Heart left ventricle (tissue), 16 donors: ENCODE measurements at places on chromosomes 5 and 9. TPM values are rescaled to one million over a fixed set of nuclear protein-coding genes. Genes with fewer than 3 reads are reported as not detected.

OBP2B gene
- not detected for polyA plus RNA-seq

CCNB1 gene
- 3.6 TPM for polyA plus RNA-seq

MACROH2A1 gene
- polyA plus RNA-seq, result 155 TPM

ANGPTL2 gene
- 19.4 TPM for polyA plus RNA-seq

OR1J2 gene
- polyA plus RNA-seq, result not detected

DNA sequence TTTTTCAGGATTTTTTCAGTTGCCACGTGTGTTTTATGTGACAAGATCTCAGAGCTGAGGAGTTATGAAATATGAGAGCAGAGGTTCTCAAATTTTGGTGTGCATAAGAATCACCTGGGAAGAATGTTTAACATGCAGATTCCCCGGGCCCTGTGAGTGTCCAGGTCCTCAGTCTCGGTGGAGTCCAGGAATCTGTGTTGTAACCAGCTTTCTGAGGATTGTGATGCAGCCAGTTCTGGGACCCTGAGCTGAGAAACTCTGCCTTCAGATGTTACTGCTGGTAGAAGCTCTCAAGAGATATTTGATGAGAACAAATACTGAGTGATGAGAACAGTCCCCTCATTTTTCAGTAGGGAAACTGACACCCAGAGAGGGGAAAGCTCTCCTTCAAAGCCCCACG lies 102.8 kb upstream of the SAP30L start:
- DNase-seq, result no peak

DNA sequence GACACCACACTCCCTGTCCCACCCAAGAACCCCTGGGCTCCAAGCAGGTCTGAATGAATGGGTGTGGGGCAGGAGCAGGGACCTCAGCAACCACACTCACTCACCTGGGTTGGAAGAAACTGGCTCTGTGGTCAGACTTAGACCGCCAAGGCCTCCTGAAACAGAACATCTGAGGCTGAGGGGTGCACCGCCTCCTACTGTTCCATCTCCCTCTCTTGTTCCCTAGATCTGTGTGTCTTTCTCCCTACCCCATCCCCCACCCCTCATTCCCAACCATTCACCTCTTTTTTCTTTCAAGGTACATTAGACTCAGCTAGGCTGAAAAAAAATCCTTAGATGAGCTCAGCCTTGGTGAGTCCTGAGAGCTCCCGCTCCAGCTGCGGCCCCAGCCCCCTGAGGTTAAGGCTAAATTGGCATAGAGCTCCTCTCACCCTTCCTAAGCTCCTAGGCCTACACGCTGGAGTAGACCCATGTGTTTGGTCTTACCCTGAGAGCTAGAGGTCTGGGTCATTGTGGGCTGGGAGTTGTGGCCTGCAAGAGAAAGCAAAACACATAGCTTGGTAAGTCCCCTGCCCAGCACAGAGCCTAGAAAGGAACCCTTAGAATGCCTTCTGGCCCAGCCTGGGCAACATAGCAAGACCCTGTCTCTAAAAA lies 4.8 kb downstream of the ECSCR start:
- DNase-seq, result no peak

DNA sequence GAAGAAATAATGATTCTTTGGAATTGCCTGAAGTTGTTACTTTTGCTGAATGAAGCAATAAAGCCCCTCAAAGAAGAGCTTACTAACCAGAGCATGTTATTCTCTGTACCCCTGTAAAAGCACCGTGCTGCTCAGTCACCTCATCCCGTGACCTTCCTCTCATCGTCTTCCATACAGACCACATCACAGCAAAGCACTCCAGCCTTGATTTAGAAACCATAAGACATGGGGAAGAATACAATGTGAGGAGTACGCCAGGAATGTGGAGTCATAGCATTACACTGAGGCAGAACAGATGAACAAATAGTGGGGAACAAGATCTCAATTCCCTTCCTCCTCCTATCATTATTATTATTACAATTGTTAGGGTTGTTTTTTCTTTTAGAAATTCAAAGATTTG lies 49.1 kb downstream of the ERAP1 start:
- no peak for DNase-seq

DNA sequence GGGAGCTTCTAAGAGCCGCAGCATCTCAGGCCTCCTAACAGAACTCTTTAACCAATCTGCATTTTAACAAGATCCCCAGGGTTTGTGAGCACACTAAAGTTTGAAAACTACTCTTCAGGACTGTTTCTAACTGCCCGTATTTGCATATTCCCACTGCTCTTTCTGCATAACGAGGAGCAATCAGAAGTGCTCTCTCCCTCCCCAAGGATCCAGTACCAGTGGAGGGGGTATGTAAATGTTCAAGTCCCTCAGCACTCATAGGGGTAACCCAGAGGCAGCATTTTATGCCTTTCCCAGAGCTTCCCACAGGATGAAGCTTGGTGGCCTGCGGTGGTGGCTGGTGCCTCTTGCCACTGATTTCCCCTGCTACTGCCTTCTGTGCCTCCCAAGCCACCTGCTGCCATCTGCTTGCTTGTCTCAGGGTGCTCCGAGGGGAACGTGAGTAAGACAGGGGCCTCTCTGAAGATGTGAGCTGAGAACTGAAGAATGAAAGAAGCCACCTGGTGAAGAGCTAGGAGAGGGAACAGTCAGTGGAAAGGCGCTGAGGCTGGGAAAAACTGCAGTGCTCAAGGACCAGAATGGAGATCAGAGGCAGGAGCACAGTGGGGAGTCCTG lies 30.0 kb upstream of the PPP1R2B start:
- DNase-seq, result no peak

DNA sequence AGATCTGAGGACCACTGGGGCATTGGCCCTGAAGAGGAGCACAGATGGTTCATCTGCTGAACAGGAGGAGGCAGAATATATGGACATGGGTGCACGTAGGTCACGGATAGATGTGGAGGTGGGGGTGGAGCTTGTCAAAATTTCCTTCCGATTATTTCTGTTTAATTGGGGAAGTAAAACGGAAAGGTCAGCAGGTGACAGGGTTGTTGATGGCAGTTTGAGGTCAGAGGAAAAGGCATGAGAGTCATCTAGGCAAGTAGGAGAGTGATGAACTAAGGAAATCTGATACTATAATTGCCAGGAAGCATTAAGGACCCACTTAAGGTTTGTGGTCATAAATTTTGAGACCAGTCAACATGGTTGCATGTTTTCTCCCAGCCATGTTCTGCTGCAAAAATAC lies 8.4 kb upstream of the FAM81B start:
- DNase-seq, result no peak

DNA sequence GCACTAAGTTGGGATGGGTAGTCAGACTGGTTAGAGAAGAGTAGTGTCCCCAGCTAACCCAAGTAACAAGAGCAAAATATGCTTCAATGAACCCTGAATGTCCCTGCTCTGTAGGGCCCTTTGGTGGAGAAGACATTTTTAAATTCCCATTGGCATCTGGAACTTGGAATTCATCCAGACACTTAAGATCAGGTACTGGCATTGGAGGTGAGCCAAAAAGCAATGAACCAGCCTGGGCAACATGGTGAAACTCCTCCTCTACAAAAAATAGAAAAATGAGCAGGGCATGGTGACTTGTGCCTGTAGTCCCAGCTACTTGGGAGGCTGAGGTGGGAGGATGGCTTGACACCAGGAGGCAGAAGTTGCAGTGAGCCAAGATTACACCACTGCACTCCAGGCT lies 58.9 kb upstream of the ZNF618 start:
- DNase-seq, result no peak

DNA sequence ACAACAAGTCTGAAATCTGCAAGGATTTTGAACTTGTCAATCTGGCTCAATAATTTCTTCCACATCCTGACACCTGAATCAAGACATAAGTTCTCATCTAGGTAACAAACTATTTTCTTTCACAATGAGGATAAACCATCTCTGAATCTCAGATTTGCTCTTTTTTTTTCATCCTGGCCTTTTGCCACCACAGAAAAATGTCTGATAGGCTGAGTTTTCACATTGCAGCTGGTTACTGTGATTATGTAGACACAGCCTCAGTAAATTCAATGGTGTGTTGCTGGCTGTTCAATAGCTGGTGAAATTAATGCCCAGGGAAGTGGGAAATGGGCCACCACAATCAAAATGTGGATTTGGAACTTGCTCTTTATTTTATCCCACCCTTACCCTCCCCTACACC lies 2.8 kb upstream of the ADRA1B start:
- no peak for DNase-seq

DNA sequence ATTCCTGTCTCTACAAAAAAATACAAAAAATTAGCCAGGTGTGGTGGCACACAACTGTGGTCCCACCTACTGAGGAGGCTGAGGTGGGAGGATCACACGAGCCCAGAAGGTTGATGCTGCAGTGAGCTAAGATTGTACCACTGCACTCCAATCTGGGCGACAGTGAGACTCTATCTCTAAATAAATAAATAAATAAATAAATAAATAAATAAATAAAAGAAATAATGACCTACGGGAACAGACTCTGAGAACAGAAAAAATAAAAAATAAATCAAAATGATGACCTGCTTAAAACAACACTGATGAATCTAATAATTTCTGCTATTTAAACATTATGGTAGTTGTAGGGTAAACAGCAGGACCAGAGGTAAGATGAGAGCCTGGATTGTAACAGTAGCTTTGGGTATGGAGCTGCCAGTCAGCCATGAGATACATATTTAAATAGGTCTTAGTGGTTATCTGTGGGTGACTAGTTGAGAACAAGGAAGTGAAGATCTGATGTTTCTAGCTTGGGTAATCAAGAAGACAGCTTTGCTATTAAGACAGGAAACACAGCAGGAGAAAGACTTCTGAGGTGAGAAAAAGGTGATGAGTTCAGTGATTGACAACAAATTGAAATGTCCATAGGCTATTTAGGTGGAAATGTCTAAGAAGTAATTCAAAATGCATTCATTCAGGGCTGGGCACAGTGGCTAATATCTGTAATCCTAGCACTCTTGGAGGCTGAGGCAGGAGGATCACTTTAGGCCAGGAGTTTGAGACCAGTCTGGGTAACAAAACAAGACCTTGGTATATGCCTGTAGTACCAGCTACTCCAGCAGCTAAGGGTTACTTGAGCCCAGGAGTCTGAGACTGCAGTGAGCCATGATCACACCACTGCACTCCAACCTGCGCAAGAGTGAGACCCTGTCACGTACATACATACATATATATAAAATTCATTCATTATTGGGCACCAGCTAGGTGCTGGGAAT lies 11.0 kb downstream of the RNF145 start:
- DNase-seq, result no peak

GRCh38 chr5:95845391-95845790 lies 22.9 kb upstream of the GLRX start:
- DNase-seq, result no peak

DNA sequence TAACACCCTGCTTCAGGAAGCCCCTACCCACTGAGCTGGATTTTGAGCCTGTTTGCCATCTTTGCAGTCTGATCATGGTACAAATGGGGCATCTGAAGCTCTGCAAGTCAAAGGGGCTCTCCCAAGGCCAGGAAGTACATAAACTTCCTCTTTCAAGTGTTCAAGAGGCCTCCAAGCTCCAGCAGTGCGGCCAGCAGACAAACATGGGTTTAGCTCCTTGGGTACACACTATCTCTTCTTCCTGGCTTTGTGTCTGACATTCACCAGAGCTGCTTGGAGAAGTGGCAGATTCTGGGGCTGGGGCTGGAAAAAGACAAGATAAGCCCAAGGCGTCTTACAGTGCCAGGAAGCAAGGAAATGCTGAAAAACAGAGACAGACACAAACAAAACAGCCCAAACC lies 34.1 kb downstream of the LAMC3 start:
- no peak for DNase-seq

- DNase-seq, result no peak
Observed at GRCh38 chr9:133186736-133187135, 22.3 kb downstream of the OBP2B start.

DNA sequence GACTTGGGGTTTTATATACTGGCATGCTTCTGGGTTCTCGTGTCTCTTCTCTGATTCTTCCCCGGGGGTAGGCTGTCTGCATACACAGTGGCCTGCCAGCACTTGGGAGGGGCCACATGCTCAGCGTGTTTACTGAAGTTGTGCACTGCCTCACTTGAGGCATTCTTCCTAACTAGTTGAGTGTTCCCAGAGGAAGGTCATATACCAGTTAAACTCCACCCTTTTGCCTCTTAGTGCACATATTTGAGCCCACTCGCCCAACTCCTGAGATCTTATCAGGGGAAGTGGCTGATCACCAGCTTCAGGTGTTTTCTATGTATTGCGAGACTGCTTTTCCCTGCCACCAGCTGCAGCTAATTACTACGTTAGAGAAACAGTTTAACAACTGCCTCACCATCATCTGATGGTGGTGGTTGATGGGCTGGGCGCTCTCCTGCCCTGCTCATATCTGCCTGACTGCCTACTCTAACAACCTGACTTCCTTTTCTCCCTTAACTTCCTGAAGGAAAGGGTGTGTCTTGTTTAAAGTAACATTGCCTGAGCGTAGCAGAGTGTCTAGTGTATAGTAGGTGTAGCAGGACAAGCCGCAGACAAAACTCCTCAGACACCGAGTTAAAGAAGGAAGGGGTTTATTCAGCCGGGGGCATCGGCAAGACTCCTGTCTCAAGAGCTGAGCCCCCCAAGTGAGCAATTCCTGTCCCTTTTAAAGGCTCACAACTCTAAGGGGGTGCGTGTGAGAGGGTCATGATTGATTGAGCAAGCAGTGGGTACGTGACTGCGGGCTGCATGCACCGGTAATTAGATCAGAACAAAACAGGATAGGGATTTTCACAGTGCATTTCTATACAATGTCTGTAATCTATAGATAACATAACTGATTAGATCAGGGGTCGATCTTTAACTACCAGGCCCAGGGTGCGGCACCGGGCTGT lies 60.1 kb upstream of the CLINT1 start:
- no peak for DNase-seq

DNA sequence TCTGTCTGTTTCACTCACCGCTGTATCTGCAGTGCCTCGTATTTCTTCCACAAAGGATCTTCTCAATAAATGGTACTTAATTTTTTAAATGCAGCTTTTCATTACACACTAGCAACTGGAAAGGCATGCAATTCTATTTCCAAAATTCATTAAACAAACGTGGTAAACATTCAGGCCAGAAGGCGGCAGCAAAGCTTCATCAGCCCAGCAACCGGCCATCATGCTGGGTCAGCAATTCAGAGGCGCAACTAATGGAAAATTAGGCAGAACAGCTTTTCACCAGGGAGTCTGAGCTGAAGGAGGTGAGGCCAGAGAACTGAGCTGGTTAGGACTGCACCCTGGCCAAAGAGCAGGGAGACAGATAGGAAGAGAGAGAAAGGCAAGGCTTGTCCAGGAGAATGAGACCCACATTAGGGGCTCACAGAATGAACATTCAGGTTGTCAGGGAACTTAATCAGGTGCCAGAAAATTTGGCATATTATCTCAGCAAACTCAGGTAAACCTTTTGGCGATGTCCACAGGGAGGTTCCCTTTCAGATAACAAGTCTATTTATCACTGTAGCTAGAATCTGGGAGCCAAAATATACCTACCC lies 17.7 kb upstream of the RNF180 start:
- DNase-seq, result peak; percentile 49

DNA sequence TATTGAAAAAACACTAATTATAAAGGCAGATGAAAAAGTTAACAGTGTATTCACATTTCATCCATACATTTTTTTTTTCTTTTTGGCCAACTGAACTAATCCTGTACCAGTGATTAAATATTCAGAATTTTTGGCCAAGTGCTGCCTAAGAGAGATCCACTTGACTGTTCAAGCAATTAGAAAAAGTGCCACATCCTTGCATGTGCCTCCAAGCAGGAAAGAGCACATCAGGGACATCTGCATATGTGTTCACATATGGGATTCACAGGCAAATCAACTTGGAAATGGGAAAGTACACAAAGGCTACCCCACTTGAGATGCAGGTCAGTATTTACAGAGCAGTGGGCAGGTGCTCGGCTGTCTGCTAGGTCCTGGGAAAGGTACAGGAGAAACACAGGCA lies 163.3 kb upstream of the LHFPL2 start:
- no peak for DNase-seq

GRCh38 chr9:132201139-132201538 lies 39.3 kb downstream of the NTNG2 start:
- no peak for DNase-seq

GRCh38 chr5:94782383-94782782 lies 163.9 kb downstream of the SLF1 start:
- no peak for DNase-seq
